C1 segment of cervical spinal cord (tissue), 14 donors: ENCODE measurements at places on chromosomes 1 and 21.
A peak's percentile ranks its signal among the peaks of the same experiment; 100 is the strongest.

DNA sequence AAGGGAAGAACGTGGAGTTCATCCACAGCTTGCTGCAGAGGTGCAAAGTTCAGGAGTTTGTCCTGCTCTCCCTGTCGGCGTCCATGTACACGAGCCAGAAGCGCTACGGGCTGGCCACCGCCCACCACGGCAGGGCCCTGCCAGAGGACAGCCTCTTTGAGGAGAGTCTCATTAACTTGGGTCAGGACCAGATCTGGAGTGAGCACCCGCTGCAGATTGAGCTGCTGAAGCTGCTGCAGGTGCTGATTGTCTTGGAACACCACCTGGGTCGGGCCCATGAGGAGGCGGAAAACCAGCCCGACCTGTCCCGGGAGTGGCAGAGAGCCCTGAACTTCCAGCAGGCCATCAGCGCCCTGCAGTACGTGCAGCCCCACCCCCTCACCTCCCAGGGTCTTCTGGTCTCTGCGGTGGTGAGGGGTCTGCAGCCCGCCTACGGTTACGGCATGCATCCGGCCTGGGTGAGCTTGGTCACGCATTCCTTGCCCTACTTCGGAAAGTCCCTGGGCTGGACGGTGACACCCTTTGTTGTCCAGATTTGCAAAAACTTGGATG, 73.8 kb upstream of the MORC3 start:
- DNase-seq, result no peak

- DNase-seq, result no peak
Observed at GRCh38 chr1:228852024-228852423, 116.7 kb downstream of the RHOU start.

DNA sequence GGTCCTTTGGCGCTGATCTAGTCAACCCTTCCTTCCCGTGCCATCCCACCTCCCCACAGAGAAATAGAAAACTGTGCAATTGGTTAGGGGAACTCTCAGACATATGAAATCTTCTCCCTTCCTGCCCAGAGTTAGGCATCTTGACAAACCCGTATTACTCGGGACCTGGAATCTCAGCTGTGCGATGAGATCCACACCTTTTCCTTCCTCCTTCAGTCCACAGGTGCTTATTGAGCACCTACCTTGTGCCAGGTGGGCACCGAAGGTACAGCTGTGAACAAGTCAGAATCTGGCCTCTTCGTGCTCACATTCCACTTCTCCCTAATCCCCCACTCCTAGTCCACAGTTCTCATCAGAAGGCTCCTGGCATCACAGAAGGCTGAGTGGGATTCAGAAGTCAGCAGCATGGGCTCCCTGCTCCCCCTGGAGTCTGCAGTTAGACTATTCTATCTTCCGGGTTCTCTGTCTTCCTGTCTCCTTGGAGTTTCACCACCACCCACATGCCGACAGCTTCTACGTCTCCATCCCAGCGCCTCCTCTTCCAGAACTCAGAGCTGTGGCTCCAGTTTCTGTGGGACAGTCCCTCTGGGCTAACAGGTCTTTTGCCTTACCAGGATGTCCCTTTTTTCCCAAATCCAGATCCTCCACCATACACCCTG, 23.0 kb downstream of the KNCN start:
- no peak for DNase-seq

DNA sequence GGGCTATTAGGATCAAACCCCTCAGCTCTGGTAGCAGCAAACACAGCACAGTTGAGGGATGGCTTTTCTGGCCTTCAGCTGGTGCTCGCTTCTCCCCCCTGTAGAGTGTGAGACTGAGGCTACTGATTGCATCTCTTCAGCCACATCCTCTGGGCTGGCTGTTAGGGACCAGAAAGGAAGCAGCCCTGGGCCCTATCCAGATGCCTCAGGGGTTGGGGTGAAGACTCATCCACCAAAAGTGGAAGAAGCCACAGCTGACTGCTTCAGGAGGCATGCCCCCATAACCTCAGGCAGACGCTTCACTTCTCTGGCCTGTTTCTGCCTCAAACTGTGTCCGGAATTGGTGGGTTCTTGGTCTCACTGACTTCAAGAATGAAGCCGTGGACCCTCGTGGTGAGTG, 6.2 kb upstream of the TMEM200B start:
- DNase-seq, result no peak

GRCh38 chr1:54798769-54799641, 2.1 kb downstream of the TTC22 start:
- DNase-seq, result no peak

GRCh38 chr1:25820247-25821111, 725 bp downstream of the MTFR1L start:
- DNase-seq, result peak; percentile 35

- no peak for DNase-seq
Observed at GRCh38 chr21:19540287-19540686, 1136.7 kb upstream of the TMPRSS15 start.

DNA sequence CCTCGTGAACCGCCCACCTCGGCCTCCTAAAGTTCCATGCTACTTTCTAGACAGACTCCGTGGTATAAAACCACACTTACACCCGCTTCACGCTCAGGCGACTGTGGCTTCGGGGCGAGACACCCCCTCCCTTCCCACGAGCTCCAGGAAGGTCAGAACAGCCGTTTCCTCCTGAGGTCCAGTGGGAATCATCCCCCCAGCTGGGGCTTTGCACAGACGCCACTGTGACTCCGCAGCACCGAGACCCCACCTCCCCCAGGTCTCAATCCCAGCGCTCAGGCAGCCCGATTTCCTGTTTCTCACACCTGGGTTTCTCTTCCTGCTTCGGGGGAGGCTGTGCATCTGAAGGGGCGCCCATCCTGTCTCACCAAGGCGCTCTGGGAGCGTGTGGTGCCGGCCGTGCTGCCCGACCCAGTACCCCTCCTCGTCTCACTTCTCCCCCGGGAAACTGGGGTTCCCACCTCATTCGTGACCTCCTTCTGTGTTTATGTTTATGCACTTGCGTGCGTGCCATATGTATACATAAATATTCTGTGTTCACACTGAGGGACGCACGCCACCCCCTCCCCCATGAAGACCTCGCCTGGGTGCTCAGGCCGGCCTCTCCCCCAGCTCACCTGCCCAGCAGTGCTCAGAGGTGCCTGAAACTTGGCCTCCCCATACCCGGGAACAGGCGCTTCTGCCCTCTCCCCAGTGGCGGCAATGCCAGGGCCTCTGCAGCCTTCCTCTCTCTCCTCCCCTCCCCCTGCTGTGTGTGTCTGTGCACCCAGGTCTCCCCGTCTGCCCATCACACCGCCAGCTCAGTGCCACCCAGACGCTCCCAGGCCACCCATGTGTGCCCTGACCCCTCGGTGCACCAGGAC, 14.6 kb downstream of the SLC35E2B start:
- DNase-seq, result no peak

DNA sequence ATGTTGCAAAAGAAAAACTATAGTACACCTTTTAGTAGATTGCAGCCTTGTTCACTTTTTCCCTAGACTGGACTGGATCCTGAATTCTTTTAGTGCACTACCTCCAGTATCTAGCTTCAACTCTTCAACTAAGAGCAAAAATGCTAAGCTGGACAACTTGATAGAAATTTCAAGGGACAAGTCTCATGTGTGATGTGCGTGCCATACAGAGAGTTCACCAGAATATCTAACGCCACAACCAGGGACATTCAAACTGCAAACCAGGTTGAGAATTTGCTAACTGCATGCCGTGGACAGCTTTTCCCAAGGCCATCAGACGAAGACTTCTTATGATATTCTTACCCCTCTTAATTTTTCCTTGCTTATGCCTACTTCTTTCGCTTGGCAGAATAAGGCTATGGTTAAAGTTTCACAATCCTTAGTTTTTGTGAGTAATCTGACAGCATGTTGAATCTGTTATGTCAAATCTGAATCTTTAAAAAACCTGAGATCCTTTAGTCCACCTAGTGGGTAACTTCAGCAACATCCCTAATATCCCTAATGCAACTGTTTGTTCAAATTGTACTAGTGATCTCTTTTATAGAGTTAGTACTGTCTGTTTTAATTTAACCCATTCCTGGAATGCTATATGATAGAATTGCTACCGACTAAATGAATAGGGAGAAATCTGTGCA, 66.4 kb downstream of the DDAH1 start:
- no peak for DNase-seq

- no peak for DNase-seq
Observed at GRCh38 chr1:219585837-219586455, 27.0 kb downstream of the ZC3H11B start.

- DNase-seq, result no peak
Observed at GRCh38 chr1:19009882-19010321, 53.4 kb upstream of the IFFO2 start.

GRCh38 chr1:2336499-2336898, 54.9 kb downstream of the MORN1 start:
- no peak for DNase-seq

GRCh38 chr21:34536311-34536710, 24.3 kb upstream of the KCNE1 start:
- DNase-seq, result no peak

DNA sequence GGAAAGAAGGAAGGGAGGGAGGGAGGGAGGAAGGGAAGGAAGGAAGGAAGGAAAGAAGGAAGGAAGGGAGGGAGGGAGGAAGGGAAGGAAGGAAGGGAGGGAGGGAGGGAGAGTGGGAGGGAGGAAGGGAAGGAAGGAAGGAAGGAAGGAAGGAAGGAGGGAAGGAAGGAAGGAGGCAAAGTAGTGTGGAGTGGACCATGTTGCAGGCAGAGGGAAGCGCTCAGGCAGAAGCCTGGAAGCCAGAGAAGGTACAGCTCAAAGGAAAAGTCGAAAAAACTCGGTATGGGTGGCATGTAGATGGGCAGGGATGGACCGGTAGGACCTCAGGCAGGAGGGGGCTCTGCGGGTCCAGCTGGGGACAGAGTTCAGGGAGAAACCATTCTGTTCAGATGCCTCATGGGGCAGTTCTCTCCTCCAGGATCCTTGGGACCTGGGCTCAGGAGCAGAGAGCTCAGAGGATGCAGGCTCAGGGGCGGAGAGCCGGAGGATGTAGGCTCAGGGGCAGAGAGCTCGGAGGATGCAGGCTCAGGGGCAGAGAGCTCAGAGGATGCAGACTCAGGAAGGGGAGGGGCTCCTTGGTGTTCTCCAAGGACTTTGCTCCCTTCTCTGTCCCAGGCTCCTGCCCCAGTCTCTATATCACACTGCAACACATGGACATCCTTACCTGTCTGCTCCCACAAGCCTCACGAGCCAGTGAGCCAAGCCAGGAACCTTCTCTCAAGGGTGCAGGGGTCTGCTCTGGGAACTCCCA, 13.6 kb upstream of the PADI3 start:
- DNase-seq, result no peak

GRCh38 chr1:217270101-217270500, 360.8 kb downstream of the GPATCH2 start:
- DNase-seq, result no peak

DNA sequence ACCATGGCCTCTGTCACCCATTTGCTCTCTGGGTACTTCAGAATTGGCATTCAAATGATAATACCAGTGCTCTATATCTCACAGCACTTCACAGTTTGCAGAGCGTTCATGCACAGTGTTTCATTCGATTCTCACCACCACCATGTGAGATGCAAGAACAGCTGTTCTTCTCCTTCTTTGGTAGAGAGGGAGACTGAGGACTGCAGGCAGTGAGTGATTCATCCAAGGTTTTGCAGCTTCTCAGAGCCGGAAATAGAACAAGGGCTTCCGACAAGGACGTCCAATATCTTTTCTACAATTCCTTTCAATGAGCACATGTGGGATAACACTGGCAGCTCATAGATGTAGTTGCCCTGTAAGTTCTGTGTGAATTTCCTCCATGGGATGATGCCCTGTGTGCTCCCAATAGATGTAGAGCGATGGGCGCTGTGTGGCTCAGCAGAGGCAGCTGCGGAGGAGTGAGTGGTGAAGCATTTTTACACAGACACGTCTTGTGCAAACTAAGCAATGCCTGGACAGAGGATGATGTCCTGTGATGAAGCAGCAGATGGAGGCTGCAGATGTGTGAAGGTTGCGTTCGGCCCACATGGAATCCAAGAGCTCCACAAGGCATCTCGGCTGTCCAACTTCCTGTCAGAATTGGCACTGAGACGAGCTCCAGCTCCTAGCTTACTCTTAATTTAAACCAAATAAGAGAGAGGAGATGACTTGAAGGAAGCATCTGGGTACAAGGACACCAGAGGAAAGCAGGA, 24.9 kb downstream of the MT1HL1 start:
- DNase-seq, result no peak

GRCh38 chr1:39976732-39977131, 21.8 kb downstream of the MFSD2A start:
- DNase-seq, result no peak

- no peak for DNase-seq
Observed at GRCh38 chr21:46168238-46168637, 12.9 kb upstream of the FTCD start.

DNA sequence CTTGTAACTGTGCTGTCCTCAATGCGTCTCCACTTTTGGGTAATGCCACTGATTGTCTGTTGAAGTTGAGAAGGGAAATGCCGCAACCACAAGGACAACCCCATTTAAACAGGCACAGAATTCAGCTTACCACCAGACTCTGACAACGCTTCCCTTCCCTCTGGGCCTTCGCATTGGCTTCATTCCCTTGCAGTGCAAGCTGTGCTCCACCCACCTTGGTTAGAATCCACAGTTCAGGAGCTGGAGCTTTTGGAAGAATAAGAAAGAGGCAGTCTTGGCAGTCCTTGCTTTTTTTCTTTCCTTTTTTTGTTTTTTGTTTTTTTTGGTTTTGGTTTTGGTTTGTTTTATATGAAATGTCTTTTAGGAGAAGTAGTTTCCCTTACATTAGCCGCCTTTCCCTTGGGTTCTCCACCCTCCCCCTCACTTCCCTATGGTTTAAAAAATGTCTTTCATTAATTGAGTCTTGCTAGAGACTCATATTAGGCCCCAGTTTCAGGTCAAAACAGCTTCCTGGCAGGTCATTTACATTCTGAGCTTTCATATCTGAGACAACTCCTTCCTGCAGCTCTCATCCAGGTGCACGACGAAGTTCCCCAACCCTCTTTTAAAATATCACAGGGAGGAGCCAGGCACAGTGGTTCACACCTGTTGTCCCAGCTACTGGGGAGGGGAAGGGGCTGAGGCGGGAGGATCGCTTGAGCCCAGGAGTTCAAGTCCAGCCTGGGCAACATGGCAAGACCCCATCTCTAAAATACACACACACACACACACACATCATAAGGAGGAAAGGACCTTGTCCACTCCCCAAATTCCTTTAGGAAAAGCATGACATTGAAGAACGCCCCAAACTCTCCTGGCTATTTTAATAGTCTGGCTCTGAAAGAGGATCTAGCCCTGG, 20.7 kb upstream of the LAX1 start:
- DNase-seq, result no peak

DNA sequence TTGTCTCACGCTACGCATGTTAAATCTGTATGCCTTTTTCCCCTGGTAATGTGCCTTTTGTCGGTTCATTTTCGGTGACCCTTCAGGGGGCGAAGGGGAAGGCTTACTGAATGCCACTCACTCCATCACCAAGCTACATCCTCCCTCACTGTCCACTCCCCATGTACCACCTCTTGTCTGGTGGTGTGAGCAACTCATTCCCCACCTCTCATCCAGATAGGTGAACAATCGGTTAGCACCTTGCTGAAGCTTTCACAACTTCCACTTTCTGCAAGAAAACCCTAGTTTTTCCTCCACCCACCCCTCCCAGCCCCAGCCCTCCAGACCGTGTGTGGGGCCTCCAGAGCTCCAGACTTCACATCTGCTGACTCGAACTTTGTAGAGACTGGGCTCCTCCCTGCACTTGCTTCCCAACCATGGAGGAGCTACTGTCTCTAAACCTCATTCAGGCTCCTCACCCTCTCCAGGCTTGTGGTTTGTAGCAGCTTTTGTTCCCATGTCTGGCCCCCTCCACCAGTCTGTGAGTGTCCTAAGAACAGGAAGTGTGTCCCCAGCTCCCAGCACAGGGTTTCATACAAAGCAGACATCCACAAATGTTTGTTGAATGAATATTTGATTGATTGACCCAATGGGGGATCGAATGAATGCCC, 48.4 kb upstream of the RUNX3 start:
- no peak for DNase-seq

- DNase-seq, result no peak
Observed at GRCh38 chr1:90509225-90510048, 207.7 kb downstream of the BARHL2 start.
